ENCODE measurements at places on chromosomes 7 and 10.

DNA sequence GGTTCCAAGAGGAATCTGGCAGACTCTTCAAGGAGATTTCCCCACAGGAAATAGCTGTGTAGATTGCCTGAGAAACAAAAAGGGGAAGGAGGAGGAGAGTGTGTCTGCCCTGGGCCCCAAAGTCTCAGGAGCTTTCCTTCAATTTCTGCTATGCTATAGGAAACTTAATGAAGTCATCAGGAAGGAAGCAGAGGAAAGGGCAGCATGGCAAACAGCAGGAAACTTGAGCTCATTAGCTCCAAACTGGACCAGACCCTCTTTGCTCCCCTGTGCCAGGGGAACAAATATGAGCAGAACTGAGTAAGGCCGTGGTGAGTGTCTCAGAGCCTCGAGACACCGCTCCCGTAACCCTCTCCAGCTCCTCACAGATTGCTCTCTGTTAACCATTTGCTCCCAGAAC, 4.8 kb upstream of the KCNIP2 start:
- DNase-seq = no peak

- DNase-seq = no peak
These were observed 334.5 kb downstream of the SORCS1 start for GRCh38 chr10:106830006-106830405.

GRCh38 chr10:80437227-80437626, 16.9 kb upstream of the TSPAN14 start:
- DNase-seq = no peak

GRCh38 chr7:137563981-137564380, 220.4 kb upstream of the PTN start:
- no peak for DNase-seq

GRCh38 chr7:42603496-42603895, 308.4 kb downstream of the C7orf25 start:
- no peak for DNase-seq

DNA sequence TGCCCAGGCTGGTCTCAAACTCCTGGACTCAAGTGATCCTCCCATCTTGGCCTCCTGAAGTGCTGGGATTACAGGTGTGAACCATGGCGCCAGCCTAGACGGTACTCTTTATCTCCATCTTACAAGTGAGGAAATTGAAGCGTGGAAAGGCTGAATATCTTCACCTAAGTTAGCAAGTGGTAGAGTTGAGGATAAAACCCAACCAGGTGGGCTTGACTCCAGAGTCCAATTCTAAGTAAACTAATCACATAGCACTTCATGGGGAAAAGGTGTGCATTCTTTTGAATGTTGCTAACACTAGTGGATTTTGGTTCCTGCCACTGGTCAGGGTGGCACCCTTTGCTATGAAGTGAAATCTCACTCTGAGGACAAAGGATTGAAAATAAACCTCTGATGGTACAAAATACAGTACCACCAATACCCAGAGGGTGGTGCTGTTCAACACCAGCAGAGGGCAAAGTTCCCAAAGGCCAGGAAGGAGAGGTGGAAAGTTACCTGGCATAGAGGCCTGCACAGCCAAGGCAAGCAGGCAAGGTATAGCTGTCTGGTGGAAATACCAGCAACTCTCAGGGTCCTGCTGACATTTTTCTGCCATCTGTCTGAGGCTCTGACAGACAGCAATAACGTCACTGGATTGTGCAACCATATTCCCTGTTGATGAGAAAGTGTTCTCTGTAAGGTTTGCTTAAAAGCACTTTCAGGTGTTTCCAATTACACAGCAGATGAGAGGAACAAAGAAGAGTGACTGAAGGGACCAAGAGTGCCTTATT, 17.6 kb downstream of the ZDHHC16 start:
- DNase-seq = peak; percentile 22

- DNase-seq = no peak
These were observed 122.7 kb downstream of the PRKAG2 start for GRCh38 chr7:151754142-151754590.

- no peak for DNase-seq
These were observed 245.2 kb downstream of the DOCK4 start for GRCh38 chr7:111960984-111961383.

GRCh38 chr7:25680636-25681035, 452.4 kb upstream of the NPVF start:
- no peak for DNase-seq

DNA sequence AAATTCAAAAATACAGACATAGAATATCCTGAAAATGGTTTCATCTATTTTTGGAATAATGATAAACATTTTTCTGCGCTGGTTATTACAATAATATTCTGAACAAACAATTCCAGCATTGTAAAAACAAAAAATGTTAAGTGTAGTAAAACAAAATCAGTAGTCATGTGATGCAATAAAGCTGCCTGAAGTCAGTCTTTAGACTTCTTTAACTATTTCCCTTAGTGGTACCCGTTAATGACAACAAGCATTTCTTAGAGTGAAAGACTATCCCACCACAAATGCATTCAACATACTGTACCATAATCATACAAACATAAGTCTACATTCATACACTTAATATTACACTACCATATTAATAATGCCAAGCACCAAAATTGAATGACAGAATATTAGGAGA, 1.6 kb downstream of the SKAP2 start:
- no peak for DNase-seq

- no peak for DNase-seq
These were observed 32.2 kb downstream of the SVOPL start for GRCh38 chr7:138668946-138669345.

- DNase-seq = no peak
These were observed 1.1 kb upstream of the STK32C start for GRCh38 chr10:132308587-132309470.

GRCh38 chr10:28111712-28112111, 112.8 kb upstream of the ODAD2 start:
- DNase-seq = no peak

- no peak for DNase-seq
These were observed 37.9 kb upstream of the ABCB5 start for GRCh38 chr7:20577441-20578071.

DNA sequence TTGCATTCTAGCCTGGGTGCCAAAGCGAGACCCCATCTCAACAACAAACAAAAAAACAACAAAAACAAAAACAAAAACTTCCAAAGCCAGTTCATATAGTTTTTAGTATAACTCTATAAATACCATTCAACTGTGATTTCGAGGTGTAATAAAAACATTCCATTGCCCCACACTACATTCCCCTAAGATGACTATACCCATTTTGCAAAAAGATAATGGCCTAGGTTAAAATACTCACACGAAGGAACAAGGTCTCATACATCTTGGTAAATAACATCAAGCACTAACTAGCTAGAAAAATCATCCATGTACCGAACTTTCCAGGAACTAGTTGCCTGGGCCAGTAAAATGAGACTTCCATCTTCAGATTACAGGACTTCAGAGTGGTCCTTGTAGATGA, 55.4 kb downstream of the GLI3 start:
- DNase-seq = no peak

DNA sequence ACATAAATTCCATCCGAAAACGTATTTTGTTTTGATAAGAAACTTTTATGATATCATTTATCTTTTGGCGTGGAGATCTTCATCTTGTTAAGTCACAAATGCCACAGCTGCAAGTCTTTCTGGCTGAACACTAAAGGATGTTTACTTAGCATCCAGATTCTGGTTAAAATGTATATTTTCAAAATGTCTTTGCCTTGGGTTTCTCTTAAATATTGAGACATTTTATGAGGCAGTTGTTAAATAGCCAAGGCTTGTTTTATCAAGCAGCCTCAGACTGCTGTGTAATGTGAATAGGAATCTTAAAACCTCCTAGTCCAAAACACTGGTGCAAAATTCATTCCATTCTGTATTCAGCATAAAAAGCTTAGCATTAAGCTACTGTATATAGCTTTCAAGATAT, 136.3 kb upstream of the FZD1 start:
- no peak for DNase-seq

GRCh38 chr10:101260764-101261481, 31.7 kb upstream of the LBX1 start:
- DNase-seq = no peak

- DNase-seq = no peak
These were observed 9.7 kb downstream of the TACR2 start for GRCh38 chr10:69406816-69407580.

DNA sequence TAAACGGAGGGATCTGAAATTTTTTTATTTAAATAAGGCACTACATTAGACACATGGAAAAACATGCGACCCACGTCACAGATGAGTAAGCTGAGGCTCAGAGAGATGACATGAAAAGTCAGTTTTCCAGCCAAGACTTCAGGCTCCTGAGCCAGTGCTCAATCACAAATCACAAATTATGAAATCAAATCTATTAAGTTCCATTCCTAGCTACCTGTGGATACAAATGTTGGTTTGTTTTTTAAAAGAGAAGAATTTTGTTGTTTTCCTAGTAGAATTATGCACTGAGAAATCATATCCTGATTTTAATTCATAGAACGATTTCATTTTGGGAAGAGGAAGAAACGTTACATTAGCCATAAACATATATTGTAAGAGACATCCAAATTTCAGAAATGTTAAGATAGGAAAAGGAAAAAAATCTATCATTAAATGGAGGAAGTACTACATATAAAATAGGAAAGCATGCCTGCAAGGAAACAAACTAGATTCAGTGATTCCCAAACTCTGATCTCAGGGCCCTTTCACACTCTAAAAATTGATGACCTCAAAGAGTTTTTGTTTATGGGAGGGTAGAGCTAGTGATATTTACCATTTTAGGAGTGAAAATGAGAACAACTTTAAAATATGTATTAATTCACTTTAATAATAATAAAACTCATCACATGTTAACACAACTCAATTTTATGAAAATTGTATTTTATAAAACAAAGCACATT, 340.4 kb downstream of the PARD3 start:
- DNase-seq = no peak

DNA sequence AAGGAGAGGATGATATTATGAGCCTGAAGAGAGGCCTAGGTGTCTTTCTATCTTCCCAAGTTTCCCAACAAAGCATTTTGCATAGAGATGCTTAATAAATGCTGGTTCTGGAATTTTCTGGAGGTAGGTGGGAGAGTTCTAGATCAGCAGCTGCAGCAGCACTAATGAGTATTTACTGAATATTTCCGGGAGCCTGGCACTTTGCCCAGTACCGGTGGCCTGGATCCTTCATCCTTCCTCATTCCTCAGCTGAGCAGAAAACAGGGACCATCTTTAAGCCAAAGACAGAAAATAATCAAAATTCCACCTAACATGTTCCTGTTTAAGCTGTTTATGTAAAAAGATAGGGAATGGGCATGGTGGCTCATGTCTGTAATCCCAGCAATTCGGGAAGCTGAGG, 813.2 kb upstream of the AUTS2 start:
- DNase-seq = no peak

DNA sequence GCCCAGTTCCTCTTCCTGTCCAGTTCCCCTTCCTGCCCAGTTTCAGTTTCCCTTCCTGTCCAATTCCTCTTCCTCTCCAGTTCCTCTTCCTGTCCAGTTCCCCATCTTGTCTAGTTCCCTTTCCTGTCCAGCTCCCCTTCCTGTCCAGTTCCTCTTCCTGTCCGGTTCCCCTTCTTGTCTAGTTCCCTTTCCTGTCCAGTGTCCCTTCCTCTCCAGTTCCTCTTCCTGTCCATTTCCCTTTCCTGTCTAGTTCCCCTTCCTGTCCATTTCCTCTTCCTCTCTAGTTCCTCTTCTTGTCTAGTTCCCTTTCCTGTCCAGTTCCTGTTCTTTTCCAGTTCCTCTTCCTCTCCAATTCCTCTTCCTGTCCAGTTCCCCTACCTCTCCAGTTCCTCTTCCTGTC, 68.1 kb upstream of the ADCY1 start:
- no peak for DNase-seq

- no peak for DNase-seq
These were observed 250.5 kb downstream of the SDK1 start for GRCh38 chr7:3551536-3551935.

GRCh38 chr10:76651154-76651553, 986.5 kb downstream of the KCNMA1 start:
- no peak for DNase-seq

DNA sequence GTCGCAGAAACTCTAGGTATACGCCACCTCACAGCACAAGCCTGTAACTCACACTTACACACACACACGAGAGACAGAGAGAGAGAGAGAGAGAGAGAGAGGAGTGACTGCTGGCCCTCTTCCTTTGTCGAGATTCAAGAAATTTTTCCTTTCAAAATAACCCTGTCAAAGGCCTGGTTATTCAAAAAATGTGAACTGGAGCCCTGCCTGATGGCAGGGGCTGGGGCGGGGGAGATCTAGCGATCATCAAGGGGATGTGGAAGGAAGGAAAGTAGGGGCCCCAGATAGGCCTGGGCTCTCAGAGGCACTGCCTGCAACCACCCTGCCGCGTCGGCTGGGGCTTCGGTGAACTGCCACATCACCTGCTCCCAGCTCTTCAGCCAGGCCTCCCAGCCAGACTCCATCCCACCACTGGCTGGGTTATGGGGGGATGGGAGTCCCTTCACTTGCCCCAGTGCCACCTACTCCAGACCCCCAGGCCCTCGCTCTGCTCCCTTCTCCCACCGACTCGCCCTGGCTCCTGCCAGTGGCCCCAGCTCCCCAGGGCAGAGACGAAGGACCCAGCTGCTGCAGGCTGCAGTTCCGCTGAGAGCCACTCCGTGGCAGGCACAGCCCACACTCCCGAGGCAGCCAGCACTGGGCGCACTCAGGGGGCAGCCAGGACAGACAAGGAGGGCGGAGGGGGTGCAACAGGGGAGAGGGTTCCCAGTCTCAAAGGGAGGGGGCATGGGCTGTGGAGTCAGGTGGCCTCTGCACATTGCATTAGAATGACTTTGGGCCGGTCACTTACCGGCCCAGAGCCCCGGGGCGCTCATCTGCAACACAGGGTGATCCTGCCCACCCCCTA, 15.3 kb downstream of the KCNH2 start:
- DNase-seq = peak; percentile 69

GRCh38 chr10:131238669-131239280, 72.7 kb downstream of the TCERG1L start:
- no peak for DNase-seq

GRCh38 chr10:78321000-78321399, 287.3 kb downstream of the RPS24 start:
- DNase-seq = no peak

Measured in CD8-positive, alpha-beta memory T cell (primary cell).